Stimulated activated CD4-positive, alpha-beta T cell treated with anti-CD3 and anti-CD28 coated beads, Interleukin-1b, Interleukin-23, amount 100 ng/mL, for 1 hour (primary cell): ENCODE measurements at places on chromosomes 1 and 21.

GRCh38 chr1:46613661-46614603 lies 2.7 kb downstream of the MOB3C start:
- no peak for DNase-seq

GRCh38 chr1:113858418-113858817 lies 13.1 kb downstream of the PTPN22 start:
- DNase-seq = no peak

DNA sequence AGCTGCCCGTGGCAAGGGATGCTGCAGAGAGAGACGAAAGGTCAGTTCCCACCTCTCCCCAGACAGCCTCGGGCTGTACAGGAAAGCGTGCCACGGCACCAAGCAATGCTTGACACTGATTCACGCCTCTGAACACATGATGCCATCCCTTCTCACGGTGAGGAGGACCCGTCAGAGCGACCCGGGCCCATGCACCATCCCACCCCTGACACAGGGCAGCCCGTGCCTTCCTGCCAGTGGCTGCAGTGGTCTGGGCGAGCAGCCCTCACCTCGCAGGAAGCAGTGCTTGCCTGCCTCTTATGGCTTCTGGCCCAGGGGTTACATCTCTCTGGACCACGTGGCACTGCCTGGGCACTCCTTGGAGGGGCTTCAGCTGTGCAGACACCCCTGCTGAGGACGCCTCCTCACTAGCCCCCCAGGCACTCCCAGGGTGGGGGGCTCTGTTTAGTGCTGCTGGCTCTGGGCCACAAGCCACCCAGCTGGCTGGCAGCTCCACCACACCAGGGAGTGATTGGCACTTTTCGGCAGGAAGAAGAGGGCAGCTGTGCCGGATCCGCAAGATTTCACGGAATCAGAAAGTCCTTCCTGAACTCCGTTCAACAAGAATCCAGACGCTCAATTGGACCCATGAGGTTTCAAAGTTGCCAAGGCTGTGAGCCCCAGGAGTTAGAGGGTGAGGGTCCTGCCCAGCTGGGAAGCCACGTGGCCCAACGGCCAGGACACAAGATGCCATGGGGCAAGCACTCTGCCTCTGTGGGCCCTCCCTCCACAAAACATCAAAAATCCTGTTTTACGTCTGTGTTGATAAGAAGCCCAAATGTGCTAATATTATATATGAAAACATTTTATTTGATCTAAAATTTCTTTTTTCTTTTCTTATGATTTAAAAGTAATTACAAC lies 34.8 kb upstream of the SLC19A1 start:
- DNase-seq = no peak

GRCh38 chr1:21665711-21666575 lies 3.2 kb downstream of the RAP1GAP start:
- no peak for DNase-seq

GRCh38 chr1:3022511-3022973 lies 1.3 kb downstream of the ACTRT2 start:
- no peak for DNase-seq

- no peak for DNase-seq
These were observed 5.5 kb downstream of the C1QTNF12 start for GRCh38 chr1:1240822-1241587.

DNA sequence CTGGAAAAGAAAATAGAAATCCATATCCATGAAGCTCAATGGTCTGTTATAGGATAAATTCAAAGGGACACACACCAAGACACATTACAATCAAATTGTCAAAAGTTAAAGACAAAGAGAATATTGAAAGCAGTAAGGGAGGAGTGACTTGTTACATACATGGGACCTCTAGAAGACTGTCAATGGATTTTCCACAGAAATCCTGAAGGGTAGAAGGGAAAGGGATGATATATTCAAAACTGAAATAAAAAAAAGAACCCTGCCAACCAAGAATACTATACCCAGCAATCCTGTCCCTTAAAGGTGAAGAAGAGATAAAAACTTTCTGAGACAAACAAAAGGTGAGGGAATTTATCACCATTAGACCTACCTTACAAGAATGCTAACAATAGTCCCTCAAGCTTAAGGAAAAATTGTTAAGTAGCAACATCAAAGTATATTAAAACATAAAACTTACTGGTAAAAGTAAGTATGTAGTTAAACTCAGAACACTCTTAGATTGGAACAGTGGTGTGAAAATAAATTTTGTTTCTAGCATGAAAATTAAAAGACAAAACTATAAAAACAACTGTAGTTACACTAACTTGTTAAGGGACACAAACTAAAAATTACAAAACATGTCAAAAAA lies 103.2 kb upstream of the APP start:
- DNase-seq = no peak

DNA sequence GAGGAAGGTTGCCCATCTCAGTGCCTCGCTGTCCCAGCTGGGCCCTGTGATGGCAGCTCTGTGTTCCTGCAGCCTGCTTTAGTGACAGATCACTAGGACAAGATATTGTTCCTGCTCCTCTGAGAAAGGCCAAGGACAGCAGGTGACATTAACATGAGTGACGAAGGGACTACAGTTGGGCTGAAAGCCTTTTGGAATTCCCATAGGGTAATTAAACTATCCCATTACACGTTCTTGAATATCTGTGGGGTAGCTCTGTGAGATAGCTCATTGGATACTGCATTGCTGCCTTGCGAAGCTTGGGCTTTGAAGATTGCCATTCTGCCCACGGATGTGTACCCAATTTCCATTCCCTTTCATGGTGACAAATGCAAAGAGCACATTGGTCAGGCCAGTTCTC lies 78.2 kb upstream of the COA6 start:
- no peak for DNase-seq
